ENCODE measurements at places on chromosomes 5 and 9. TPM values are rescaled to one million over a fixed set of nuclear protein-coding genes. Genes with fewer than 3 reads are reported as not detected.

CDKN2B-AS1 gene
- 1.6 TPM for total RNA-seq

TTF1 gene
- total RNA-seq: 7.8 TPM

SLC34A1 gene
- not detected for total RNA-seq

CCNI2 gene
- under 0.01 TPM for total RNA-seq

All from epithelial cell of alveolus of lung (primary cell).